ENCODE measurements at places on chromosomes 5 and 9.

DNA sequence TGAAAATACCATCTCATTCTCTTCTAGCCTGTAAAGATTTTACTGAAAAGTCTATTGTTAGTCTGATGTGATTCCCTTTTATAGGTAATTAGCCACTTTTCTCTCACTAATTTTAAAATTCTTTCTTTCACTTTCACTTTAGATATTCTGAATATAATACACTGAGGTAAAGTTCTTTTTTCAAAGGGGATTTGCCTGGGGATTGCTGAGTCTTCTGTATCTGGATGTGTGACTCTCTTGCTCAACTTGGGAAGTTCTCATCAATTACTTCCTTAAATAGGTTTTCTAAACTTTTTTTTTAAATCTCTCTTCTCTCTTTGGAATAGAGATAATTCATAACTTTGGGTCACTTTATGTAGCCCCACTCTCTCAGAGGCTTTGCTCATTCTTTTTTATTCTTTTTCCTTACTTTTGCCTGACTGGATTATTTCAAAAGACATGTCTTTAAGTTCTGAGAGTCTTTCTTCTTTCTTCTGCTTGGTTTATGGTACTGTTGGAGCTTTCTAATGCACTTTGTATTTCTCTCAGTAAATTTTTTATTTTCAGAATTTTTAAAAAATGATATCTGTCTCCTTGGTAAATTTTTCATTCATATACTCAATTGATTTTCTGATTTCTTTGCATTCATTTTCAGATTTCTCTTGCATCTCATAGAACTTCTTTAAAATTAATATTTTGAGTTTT lies 55.9 kb upstream of the IL12B start:
- no peak for DNase-seq

DNA sequence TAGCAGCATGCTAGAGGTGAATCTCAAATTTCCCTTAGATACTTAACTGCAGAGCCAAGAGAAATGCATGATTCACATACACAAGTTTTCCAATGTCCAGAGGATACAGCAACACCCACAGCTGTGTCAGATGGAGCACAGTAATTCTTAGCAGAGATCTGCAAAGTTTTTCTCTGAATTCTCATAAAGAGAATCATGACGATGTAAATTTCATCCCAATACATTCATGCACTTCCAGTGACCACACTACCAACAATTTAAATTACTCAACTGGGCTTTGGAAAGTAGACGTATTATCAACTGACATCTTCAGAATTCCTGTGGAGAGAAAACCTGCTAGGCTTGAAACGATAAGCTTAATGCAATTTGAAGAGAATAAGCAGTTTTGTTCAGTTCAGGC lies 378.8 kb upstream of the TLE4 start:
- peak; percentile 86 for DNase-seq

- DNase-seq, result peak; percentile 66
Observed at GRCh38 chr5:123511290-123511647, 708 bp upstream of the CSNK1G3 start.

DNA sequence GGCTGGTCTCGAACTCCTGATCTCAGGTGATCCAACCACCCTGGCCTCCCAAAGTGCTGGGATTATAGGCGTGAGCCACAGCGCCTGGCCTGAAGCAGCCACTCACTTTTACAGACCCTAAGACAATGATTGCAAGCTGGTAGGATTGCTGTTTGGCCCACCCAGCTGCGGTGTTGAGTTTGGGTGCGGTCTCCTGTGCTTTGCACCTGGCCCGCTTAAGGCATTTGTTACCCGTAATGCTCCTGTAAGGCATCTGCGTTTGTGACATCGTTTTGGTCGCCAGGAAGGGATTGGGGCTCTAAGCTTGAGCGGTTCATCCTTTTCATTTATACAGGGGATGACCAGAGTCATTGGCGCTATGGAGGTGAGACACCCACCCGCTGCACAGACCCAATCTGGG lies 1.5 kb downstream of the CA9 start:
- no peak for DNase-seq

DNA sequence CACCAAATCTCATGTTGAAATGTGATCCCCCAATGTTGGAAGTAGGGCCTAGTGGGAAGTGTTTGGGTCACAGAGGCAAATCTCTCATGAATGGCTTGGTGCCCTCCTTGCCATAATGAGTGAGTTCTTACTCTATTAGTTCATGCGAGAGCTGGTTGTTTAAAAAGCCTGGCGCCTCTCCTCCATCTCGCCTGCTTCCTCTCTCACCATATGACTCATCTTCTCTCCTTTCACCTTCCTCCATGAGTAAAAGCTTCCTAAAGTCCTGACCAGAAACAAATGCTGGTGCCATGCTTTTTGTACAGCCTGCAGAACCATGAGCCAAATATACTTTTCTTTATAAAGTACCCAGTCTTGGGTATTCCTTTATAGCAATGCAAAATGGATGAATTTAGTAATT lies 20.9 kb upstream of the ARHGAP26 start:
- DNase-seq, result peak; percentile 56

DNA sequence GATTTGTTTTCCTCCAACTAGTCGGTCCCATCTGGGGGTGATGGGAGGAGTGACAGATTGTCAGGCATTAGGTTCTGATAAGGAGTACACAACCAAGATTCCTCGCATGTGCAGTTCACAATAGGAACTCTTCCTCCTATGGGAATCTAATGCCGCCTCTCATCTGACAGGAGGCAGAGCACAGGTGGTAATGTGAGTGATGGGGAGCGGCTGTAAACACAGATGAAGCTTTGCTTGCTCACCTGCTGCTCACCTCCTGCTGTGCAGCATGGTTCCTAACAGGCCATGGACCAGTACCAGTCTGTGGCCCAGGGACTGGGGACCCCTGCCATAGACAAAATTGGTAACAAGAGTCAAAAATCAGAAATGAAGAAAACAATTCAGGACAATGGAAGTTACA lies 173.3 kb upstream of the HMHB1 start:
- DNase-seq, result no peak

GRCh38 chr9:28923351-28923750 lies 1350.1 kb upstream of the C9orf72 start:
- no peak for DNase-seq
